ENCODE measurements at places on chromosomes 7 and 10. TPM values are rescaled to one million over a fixed set of nuclear protein-coding genes. Genes with fewer than 3 reads are reported as not detected.

The EPO gene
- not detected for total RNA-seq

DNA sequence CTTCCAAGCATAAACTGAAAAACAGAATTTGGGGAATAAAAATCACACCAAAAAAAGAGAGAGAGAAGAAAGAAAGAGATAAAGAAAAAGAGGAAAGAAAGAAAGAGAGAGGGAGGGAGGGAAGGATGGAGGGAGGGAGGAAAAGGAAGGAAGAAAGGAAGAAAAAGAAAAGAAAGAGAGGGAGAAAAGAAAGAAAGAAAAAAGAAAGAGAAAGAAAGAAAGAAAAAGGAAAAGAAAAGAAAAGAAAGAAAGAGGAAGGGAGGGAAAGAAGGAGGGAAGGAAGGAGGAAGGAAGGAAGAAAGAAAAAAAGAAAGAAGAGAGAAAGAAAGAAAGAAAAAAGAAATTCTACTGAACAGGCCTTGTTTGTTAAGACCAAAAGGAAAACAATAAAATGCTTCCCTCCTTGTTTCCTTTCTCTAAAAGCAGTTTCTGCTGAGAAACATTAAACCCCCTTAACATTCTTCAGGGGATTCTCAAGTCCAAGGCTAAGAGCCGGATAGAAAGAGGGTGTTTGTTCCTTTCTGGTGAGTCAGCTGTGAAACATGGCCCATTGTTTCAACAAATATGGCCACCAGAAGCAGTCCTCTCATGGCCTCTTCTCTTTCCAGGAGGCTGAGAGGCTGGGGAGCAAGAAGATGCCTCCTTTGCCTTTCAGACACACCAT, 46.9 kb upstream of the GPAM start:
- no peak overlapping the region for H3K4me3 ChIP-seq
- H3K27me3 ChIP-seq, result peaks cover 58% of the 10 kb centered on the region
- no peak overlapping the region for H3K27ac ChIP-seq
- no peak for DNase-seq

GRCh38 chr7:23394488-23395171, 75.7 kb downstream of the IGF2BP3 start:
- H3K4me1 ChIP-seq, result no peaks in the 10 kb centered on the region
- DNase-seq, result no peak
- H3K27ac ChIP-seq, result no peak overlapping the region

GRCh38 chr10:93072225-93072712, 1.4 kb upstream of the CYP26A1 start:
- no peaks in the 10 kb centered on the region for H3K36me3 ChIP-seq
- peak overlapping the region; percentile 57 for H3K4me3 ChIP-seq
- H3K27ac ChIP-seq, result no peak overlapping the region
- no peak for DNase-seq
- peaks cover 10% of the 10 kb centered on the region for H3K4me1 ChIP-seq

DNA sequence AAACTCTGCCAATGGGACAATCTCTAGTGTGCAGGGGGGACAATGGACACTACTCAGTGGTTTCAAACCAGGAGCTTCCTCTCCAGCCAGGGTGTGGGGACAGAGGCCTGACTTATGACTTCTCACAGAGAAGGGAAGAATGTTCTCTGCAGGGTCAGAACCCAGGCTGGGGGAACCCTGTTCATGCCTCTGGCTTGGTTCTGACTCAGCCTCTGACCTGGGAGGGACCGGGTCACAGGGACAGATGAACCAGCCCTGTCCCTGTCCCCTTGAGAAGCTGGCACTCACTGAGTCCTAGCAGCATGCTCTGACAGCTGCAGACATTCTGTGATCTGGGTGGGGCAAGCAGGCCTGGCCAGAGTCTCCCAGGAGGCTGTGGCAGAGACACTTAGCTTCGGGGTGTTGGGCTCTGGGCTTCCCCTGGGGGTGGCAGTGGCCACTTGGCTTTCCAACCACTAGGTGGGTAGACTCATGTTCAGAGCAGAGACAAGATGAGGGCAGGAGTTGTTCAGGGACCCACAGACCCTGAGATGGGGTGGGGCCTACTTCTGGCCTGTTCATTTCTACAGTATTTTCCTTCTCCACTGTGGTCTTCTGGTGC, 13.6 kb downstream of the TSPAN15 start:
- H3K27me3 ChIP-seq, result peaks cover under 1% of the 10 kb centered on the region
- H3K4me3 ChIP-seq, result peak overlapping the region; percentile 55
- H3K27ac ChIP-seq, result peak overlapping the region; percentile 68

- no peak overlapping the region for H3K4me3 ChIP-seq
- peaks cover 7% of the 10 kb centered on the region for H3K27me3 ChIP-seq
- H3K4me1 ChIP-seq, result no peaks in the 10 kb centered on the region
These were observed 97.3 kb downstream of the GRID1 start for GRCh38 chr10:86269332-86269731.

- no peaks in the 10 kb centered on the region for H3K4me1 ChIP-seq
- no peak overlapping the region for H3K4me3 ChIP-seq
- H3K27ac ChIP-seq, result no peak overlapping the region
- peaks cover 25% of the 10 kb centered on the region for H3K27me3 ChIP-seq
- DNase-seq, result no peak
- peaks cover 11% of the 10 kb centered on the region for H3K36me3 ChIP-seq
These were observed 1.3 kb upstream of the GFRA1 start for GRCh38 chr10:116274064-116274904.
